Brain pericyte (primary cell): ENCODE measurements at places on chromosomes 1 and 21.

- no peak for DNase-seq
Observed at GRCh38 chr1:153389973-153390879, 647 bp downstream of the S100A8 start.

GRCh38 chr1:17596186-17596585, 56.7 kb downstream of the ARHGEF10L start:
- DNase-seq, result no peak

GRCh38 chr1:208089149-208089548, 155.0 kb downstream of the PLXNA2 start:
- no peak for DNase-seq

- no peak for DNase-seq
Observed at GRCh38 chr1:239899747-239900146, 191.9 kb upstream of the FMN2 start.

GRCh38 chr1:234927312-234927970, 201.2 kb downstream of the TOMM20 start:
- DNase-seq, result no peak

DNA sequence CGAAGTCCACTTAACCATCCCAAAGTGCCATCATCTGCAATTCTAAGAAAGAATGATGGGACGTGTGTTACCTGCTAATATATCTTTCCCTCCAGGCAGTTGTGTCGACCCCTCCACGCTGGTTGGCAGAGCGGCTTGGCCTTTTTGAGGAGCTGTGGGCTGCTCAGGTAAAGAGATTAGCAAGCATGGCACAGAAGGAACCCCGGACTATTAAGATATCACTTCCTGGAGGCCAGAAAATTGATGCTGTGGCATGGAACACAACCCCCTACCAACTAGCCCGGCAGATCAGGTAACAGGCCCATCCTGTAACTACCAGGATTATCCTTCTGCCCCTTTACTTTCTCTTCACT, 520 bp downstream of the TARS2 start:
- DNase-seq, result no peak
